ENCODE measurements at places on chromosomes 5 and 9. TPM values are rescaled to one million over a fixed set of nuclear protein-coding genes. Genes with fewer than 3 reads are reported as not detected.

DNA sequence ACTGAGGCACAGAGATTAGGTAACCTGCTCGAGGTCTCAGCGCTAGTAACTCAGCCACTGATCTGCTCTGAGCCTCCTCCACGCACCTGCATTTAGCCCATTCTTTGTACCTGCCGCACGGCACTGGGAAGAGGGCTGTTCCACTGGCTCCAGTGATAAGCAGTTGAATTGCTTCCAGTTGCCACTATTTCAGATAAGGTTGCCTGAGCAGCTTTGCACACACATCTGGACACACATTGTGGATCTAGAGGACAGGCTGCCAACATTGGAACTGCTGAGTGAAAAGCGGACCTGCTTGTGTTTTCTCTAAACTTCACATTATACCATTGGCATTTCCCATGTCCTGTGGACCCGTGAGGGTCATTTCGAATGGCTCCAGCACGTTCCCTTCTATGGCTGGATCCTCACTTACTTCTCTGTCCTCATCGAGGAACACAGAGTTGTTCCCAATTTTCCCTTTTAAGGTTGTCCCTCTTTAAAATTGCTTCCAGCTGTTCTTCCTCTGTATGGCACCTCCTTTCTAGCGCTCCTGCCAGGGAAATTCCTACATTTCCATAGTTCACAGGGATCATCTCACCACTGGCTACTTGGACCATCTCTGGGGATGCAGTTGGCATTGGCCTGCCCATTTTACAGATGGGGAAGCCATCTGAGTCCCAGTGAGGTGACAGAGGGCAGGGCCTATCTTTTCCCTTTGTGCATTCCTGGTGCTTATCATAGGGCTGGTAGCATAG lies 45.9 kb upstream of the RPL26L1 start:
- DNase-seq, result no peak

- no peak for DNase-seq
Observed at GRCh38 chr5:27830546-27830945, 792.2 kb upstream of the CDH9 start.

- DNase-seq, result no peak
Observed at GRCh38 chr5:156800929-156801328, 49.2 kb upstream of the PPP1R2B start.

Gene GPR151
- not detected for polyA plus RNA-seq

DNA sequence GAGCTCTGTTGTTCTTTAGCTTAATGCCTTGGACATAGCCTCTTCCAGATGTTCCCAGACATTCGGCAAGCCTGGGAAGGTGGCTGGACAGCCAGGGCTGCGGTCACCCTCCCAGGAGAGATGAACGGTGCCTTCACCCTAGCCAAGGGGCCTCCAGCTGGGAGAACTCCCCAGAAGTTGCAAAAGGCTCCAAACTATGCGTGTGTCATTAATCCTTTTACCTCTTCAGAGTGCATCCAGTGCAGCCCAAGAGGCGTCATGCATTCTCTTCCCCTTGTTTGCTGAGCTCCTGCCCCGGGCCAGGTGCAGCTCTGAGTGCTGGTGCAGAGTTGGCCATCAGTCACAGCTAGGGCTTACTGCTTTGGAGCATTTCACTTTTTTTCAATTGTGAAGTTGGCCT lies 22.8 kb downstream of the HMCN2 start:
- no peak for DNase-seq

DNA sequence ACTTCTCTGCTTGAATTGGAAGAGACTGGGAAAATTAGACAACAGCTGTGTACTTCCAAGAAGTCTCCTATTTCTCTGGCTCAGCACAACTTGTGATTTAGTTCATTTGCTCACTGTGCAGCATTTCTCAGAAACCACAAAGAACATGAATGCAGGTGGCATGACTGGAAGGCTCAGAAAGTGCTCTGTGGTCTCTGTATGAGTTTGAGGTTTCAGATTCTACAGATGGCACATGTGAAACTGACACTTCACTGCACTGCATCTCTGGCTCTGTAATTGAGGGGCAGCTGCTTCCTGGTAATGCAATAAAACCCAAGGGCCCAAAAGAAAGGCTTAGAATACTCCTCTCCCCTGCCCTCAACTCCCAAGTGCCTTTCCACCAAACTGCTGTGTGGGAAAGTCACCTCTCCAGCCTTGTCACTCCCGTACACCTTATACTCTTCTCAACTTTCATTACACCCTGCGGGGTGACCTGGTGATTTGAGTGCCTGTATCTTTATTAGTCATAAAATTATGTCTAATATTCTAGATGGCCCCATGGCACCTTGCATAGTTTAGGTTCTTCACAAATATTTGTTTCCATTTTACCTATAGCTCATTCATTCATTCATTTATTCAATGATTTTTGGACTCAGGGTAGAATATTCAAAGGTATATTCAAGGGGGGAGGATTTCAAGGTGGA lies 82.5 kb downstream of the ESM1 start:
- DNase-seq, result peak; percentile 57

GRCh38 chr9:94166976-94167346 lies 82.7 kb downstream of the PTPDC1 start:
- no peak for DNase-seq

Gene CDC14B
- 6.9 TPM for polyA plus RNA-seq

Data from naive B cell (primary cell).